ENCODE measurements at places on chromosomes 7 and 10.
A peak's percentile ranks its signal among the peaks of the same experiment; 100 is the strongest.

GRCh38 chr7:93515144-93515543 lies 59.4 kb downstream of the CALCR start:
- no peak for DNase-seq

- DNase-seq = no peak
Measured at GRCh38 chr7:26954951-26955350, 90.6 kb upstream of the SKAP2 start.

DNA sequence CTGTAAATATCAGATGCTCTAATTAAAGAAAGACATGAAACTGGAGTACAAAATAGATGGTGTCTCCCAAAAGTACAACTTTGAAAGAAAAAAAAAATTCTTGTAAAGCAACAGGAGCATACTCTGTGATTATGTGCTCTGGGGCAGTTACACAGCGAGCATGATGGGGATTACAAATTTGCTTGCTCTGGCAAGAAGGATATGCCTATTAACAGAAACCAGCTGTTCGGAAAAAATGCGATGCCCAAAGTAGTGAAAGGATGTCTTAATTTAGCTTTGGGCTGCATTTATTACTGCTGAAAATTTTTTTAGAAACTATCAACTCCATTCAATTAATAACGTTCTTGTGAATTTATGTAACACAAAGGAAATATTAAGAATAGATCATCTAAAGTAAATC lies 256.9 kb upstream of the TPK1 start:
- DNase-seq = no peak

DNA sequence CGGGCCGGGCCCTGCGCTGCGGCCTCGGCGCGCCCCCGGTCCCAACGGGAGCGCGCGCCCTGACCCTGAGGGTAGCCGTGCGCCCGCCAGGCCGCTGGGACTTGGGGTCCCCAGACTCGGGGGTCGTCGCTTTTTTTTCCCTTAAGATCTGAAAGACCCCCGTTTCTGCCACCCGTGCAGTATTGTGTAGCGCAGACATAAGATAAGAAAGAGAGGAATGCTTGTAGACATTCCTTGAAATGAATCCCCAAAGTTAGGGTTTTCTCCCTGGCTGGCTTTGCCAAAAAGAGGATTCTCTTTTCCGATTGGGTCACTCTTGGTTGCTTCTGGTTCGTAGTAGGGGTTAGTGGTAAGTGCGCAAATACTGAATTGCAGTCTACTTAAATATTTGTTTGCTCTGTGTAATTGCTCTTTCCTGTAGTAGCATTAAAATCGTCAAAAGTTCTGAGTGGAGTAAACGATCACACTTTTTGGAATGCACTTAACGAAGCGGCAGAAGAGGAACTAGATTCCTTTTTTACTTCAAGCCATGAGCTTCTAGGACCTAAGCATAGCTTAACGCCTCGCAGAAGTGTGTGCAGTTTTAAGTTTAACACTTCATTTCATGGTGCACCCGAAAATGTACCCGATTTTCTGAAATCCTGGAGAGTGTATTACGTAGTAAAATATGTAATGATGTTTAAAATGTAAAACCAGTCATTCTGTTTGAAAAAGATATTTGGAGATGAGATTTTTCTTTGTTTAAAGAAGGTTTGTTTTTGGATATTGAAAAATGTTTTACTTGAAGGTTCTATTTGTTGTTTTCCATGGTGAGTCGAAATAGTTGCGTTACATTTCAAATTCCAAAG lies 1.3 kb downstream of the CUL1 start:
- DNase-seq = peak; percentile 10

DNA sequence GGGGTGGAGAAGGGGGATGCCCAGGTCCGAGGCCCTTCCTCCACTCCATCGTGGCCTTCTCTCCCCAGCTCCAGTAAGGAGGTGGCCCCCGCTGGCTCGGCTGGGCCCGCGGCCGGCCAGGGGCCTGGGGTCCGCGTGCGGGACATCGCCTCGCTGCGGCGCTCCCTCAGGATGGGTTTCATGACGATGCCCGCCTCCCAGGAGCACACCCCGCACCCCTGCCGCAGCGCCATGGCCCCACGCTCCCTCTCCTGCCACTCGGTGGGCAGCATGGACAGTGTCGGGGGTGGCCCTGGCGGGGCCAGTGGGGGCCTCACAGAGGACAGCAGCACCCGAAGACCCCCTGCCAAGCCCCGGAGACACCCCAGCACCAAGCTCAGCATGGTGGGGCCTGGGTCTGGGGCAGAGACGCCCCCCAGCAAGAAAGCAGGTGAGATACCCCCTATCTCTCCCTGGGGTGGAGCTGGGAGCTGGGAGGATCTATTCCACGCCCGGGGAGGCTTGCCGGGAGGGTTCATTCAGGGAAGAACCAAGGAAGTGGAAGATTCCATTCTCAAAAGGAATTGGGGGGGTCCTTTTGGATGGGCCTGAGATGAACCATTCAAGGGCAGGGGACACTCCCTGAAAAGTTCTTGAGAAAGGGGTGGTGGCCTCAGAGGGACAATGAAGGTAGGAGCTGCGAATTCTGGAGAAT lies 3.2 kb downstream of the NYAP1 start:
- no peak for DNase-seq

- peak; percentile 65 for DNase-seq
Measured at GRCh38 chr10:3482200-3482993, 302.6 kb downstream of the KLF6 start.

GRCh38 chr10:3605882-3606281 lies 179.1 kb downstream of the KLF6 start:
- no peak for DNase-seq

- DNase-seq = no peak
Measured at GRCh38 chr7:131008840-131009711, 275.1 kb upstream of the KLF14 start.

- no peak for DNase-seq
Measured at GRCh38 chr10:95309958-95310357, 19.2 kb upstream of the PDLIM1 start.

- no peak for DNase-seq
Measured at GRCh38 chr7:117800406-117800805, 72.8 kb downstream of the CTTNBP2 start.

DNA sequence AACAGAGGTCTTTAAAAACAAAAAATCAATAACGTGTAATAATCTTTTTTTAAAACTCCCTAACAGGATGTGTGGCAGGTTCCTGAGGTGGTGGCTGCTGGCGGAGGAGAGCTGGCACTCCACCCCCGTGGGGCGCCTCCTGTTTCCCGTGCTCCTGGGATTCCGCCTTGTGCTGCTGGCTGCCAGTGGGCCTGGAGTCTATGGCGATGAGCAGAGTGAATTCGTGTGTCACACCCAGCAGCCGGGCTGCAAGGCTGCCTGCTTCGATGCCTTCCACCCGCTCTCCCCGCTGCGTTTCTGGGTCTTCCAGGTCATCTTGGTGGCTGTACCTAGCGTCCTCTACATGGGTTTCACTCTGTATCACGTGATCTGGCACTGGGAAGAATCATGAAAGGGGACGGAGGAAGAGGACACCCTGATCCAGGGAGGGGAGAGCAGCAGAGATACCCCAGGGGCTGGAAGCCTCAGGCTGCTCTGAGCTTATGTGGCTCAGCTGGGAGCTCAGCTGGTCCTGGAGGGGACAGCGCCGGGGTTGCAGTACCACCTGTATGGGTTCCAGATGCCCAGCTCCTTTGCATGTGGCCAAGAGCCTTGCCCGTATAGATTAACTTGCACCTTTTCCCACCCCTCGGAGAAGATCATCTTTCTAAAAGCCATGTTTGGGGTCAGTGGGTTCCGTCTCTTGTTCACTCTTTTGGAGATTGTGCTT lies 16.7 kb upstream of the AZGP1 start:
- no peak for DNase-seq

DNA sequence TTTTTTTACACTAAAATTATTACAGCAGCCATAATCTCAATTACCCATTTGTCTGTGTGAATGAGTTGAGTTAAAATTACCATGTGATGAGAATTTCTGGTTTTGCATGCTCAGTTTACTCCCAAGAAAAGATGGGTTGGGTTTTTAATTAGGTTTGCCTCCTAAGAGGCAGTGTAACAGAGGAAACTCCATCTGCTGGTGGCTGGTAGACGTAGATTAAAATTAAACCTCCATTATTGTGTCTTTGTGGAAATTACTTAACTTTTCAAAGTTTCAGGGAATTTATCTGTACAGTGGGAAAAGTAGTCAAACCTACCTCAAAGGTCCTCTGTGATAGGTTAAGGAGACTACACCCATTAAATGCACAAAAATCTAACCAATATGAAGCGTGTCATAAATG lies 954.2 kb downstream of the PCDH15 start:
- no peak for DNase-seq

DNA sequence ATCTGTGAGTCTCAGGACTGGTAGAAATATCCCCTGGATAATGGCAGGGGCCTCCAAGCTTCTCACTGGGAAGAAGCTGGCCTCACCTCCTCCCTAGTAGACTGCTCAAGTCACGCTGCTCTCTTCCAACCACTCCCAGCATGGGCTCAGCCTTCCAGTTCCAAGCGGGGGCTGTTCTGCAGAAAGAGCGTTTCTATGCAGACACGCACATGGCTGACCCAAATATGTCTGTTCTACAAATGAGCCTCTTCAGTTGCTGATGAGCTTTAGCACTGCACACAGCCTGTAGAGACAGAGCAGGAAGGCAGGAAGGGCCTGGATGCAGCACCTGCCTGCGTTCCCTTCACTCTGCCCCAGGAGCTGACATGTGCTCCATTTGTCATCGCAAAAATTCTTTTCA lies 523.9 kb upstream of the MGMT start:
- DNase-seq = no peak

DNA sequence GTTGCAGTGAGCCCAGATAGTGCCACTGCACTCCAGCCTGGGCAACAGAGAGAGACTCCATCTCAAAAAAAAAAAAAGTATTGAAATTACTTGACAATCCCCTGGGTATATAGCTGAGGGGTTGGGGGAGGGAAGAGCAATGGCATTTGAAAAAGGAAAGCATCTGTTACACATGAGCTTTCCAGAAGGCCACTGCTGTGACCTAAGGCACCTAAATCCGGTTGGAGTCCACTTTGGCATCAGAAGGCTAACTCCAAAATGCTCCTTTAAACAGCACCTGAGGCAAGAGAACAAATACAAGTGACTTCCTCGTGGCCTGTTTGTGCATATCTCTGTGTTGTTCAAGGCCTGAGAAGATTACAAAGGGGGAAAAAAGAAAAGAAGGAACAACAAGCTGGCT lies 74.8 kb upstream of the PALS2 start:
- no peak for DNase-seq

- DNase-seq = peak; percentile 89
Measured at GRCh38 chr7:30938435-30939316, 25.1 kb upstream of the GHRHR start.

- DNase-seq = no peak
Measured at GRCh38 chr7:22725585-22725984, 1.4 kb upstream of the IL6 start.

DNA sequence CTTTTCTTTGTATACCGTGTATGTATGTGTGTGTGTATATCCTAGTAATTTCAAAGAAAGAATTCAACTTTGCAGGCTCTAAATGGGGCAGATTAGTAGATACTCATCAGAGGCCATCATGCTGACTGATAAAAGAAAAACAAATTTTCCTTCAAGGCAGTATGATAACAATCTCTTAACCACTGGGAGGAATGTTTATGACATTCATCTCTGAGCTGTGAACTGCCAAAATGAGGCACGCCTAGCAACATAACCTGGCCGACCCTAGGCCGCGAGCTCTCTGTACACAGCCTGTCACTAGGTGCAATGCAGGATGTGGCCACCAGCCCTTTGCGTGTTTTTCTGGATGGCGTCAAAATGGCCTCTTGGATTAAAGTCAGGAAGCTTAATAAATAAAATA lies 343.7 kb upstream of the GALNT17 start:
- DNase-seq = no peak

- DNase-seq = no peak
Measured at GRCh38 chr10:22438711-22439110, 93.4 kb downstream of the SPAG6 start.

DNA sequence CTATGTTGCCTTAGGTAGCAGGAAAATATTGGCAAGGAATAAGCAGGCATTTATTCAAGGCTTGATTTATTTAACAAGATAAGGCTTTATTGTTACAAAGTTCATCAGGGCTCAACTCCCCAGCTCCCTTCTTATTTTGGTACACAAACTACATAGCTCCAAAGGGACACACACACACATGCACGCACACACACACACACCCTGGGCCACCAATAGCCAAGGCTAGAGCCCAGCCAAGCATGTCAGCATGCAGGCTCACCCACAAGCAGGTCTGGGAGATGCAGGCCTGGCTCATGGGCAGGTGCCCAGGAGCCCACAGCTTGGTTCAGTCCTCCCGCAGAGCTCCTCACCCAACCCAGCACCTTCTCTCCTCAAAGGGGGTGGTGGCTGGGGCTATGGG lies 23.4 kb downstream of the LEP start:
- DNase-seq = no peak

DNA sequence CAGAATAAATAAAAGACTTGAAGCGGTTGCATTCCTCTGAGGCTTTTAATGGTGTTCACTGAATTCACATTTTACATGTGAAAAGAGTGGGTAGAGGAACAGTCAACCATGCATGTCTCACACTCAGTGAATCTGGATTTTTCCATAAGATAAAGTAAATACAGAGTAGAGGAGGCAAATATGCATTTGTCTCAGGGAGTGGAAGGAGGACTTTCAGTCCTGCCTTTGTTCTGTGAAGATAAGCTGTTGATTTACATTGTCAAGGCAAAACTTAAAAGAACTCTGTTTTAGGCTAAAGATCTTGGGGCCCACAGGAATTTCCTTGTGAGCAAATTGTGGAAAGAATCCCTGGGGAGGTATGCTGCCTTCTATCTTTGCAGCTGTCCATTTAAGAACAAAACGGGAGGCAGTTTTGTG lies 825.3 kb upstream of the MBL2 start:
- DNase-seq = no peak

DNA sequence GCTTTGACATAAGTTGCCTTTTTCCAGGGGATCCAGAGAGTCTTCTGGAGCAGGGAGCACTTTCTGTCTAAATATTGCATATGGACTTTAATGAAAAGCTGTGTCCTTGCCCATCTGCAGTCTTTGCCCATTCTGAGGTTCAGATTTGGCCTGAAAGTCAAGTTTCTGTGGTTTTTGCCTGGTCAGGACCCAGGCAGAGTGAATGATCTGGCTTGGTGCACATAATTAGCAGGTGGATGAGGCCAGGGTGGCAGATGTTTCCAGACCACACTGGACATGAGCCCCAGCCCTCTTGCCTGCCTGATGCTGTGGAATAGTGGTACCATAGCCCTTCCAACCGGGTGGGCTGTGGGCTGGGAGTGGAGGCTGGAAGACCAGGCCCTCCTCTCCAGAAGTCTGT lies 11.0 kb downstream of the HECW1 start:
- no peak for DNase-seq
